Left lobe of liver (tissue), 2 donors: ENCODE measurements at places on chromosomes 13 and 19. TPM values are rescaled to one million over a fixed set of nuclear protein-coding genes. Genes with fewer than 3 reads are reported as not detected.

The ATP4A gene
- total RNA-seq: not detected

The LILRB3 gene
- total RNA-seq: 1.2 TPM

The C1QTNF9B gene
- total RNA-seq: not detected

The KLK1 gene
- total RNA-seq: 0.75 TPM

The MYO1F gene
- 9.5 TPM for total RNA-seq

The IFNL1 gene
- not detected for total RNA-seq

The LCP1 gene
- total RNA-seq: 20.7 TPM

The HNRNPUL1 gene
- total RNA-seq: 62.4 TPM

The BABAM1 gene
- 41.0 TPM for total RNA-seq

The ADGRE3 gene
- 0.10 TPM for total RNA-seq

The PROZ gene
- total RNA-seq: 50.2 TPM

DNA sequence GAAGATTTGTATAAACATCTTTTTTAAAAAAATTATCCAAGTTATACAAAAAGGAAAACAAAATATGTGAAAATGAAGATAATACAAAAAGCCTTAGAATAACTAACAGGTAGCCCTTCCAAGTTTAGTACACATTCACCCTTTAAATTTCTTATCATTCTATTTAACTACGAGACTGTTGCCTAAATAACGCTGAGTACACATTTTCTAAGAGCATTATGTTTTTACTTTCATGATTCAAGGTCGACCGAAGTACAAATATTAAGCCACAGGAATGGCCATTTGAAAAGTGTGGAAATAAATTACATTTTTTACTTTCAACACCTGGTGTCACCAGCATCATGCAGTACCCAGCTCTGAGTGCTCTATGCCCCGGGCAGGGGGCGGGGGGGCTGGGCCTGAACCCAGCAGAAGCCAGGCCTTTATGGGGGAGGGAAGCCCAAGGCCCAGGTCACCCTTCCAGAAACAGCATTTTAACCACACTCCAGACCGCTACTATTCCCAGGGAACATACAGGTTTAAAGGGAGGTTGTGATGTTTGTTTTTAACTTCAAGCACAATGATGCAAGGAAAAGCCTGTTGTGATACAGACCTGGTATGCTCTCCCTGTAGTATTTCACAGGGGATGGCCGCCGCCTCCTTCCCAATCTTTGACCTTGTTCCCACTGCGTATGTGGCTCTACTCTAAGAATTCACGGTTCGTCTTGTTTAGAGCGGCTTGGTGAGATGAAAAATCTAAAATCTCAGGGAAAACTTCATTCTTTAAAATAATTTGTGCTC is 24.0 kb downstream of the GGACT start:
- no peak for DNase-seq

- DNase-seq: no peak
Measured at GRCh38 chr19:24055548-24055947, 31.4 kb upstream of the ZNF254 start.

DNA sequence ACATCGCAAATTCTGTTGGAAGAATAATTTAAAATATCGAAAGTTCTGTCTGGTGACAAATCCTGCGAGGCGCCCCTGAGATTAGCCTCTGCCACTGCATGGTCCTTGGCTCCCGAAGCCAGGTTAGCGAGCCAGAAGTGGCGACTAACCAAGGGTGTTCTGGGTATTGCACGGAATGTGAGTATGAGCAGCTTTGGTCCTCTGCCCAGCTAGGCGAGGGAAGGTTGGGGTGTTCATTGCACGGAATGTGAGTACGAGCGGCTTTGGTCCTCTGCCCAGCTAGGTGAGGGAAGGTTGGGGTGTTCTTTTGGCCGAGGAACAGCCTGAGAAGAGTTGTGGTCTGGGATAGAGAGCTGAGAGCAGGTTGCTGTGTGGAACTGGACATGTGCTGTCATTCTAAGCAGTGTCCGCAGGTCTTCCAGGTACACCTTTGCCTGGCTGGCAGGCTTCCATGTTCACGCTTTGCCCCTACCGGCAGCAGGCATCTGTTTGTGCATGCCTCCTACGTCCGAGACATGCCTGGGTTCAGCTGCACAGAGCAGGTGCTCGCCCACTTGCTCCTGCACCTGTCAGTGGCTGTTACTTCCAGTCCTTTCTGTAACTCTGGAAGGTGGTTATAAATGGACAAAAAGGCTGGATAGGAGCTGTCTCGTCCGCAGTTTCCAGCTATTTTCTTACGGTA is 18.3 kb upstream of the TEX29 start:
- no peak for DNase-seq

GRCh38 chr19:45968626-45969025 is 5.0 kb downstream of the NOVA2 start:
- DNase-seq: no peak

DNA sequence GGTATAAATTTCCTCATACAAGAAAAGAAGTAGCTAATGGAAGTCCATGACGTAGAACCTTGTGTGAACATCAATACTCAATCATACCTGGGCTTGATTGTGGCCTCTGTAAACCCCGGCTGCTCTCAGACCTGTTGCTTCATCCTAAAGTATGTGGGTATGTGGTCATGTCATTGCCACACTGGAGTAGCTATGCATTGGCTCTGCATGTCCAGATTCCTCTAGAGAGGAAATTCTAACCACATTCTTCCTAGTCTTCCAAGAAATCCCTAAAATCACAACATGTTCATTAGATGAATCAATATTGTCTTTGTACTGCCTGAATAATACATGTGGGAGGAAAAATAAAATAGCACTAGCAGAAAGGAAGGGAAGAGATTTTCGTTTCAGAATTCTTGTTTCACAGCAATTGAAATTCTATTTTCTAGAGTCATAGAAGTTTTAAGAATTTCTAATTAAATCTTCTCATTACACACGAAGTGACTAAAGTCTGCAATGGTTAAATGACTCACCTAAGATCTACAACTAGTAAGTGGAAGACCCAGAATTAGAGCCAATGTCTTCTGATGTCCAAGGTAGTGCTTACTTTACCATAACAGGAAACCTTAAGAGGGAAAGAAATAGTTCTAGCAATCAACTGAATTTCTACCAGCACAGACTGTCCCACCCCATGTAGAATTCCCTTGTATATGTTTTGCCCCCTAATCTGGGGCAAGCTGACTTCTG is 28.0 kb downstream of the RXFP2 start:
- no peak for DNase-seq

DNA sequence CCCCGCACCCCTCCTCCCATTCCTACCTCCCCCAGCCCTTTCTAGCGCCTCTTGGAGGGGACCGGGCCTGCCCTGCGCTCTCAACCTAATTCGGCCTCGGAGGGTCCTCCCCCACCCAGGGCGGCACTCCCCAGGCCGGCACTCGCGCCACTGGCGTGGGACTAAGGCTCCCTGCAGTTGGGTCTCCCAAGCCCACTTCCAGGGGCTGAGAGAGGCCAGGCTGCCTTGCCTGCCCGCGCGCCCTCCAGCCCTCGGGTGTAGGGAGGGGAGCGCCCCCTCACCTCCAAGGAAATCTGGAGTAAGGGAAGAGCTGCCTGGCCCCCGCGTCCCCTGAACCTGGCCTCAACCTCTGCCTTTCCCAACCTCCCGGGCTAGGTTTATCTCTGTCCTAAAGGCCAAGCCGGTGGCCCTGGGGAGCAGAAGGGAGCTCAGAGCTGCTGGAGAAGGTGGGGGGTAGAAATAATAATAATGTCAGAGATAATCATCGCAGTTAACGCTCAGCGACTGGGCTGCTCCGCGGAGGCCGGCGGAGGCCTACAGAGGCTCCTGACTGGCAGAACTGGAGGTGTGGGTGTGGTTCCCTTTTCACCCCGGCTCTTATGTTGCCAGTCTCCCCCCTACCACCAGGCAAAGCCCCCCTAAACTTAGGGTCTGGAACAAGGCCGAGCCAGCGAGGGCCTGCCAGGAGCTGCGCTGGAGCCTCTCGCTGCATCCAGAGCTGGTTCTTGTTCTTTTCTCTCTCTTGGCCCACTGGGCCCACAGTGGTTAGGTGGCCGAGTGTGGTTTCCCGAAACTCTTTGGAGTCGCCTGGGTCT is 9.6 kb downstream of the ZIC2 start:
- DNase-seq: no peak

DNA sequence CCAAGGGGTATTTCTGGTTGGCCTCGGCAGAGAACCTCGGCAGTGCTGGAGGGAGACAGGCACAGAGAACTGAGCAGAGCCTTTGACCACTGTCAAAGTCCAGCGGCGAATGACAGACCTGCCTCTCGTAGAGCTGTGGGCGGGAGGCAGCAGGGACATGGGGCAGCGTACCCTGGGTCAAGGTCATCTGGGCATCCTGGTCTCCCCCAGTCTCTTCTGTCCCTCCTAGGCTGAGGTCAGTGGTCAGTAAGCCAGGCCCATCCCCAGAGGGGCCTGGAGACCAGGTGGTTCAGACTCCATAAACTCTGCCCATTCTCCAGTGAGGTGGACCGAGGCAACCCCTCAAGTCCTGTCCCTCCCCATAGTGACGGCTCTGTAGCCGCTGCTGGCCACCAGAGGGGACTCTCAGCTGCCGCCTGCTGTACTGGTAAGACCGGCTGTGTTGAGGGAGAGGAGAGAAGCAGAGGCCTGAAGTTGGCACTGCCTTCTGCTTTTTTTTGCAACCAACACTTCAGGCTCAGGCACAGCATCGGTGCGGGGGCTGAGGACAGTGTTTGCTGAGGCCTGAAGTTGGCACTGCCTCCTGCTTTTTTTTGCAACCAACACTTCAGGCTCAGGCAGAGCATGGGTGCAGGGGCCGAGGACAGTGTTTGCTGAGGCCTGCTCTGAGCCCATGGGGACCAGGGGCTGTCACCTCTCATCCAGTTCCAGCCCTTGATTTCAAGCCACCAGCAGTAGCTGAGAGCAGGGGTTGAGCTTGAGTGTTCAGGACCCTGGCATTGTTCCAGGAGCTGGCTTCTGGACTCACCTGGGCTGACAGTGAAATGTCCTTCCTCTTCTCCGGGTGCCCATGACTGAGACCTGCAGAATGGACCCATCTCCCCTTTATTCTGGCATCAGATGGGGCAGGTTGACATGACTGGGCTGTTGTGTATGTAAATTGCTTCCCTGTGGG is at the start of gene PGLYRP2:
TSS of gene PGLYRP2 (minus strand) at position 111 of the 955 bp plus-strand sequence. CDS start 130 bp downstream, outside the sequence.
- DNase-seq: peak; percentile 88

GRCh38 chr13:111388851-111389500 is 68.5 kb downstream of the TEX29 start:
- no peak for DNase-seq

DNA sequence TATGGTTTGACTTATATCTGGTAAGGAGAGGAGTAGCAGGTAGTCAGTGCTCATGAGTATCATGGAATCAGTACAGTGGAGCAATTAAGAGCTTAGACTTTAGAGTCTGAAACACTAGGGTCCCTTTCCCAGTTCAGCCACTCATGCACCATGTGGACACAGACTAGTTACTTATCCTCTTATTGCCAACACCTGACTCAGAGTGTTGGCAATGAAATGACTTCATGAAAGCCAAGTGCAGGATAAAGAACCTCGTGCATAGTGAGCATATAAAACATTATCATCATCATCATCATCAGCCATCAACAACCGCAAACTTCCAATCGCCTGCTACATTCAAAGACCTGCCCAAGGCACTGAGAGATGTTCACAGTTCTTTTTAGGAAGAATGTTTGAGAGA is 164.2 kb downstream of the FOXO1 start:
- no peak for DNase-seq

- DNase-seq: no peak
Measured at GRCh38 chr19:41364524-41365391, 809 bp upstream of the B9D2 start.

GRCh38 chr19:38819231-38819920 is 6.6 kb upstream of the LGALS4 start:
- DNase-seq: no peak

DNA sequence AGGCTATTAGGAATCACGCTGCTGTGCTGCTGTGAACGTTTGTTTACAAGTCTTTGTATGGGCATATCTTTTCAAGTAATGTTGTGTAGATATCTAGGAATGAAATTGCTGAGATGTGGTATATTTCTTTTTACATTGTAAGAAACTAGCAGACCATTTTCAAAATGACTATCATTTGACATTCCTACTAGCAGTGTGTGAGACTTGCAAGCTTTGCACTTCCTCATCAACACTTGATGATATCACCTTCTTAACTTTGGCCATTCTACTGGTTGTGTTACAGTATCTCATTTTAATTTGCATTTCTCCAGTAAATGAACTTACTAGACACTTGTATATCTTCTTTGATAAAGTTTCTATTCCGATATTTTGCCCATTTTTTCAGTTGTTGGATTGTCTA is 12.1 kb downstream of the METTL21C start:
- no peak for DNase-seq

DNA sequence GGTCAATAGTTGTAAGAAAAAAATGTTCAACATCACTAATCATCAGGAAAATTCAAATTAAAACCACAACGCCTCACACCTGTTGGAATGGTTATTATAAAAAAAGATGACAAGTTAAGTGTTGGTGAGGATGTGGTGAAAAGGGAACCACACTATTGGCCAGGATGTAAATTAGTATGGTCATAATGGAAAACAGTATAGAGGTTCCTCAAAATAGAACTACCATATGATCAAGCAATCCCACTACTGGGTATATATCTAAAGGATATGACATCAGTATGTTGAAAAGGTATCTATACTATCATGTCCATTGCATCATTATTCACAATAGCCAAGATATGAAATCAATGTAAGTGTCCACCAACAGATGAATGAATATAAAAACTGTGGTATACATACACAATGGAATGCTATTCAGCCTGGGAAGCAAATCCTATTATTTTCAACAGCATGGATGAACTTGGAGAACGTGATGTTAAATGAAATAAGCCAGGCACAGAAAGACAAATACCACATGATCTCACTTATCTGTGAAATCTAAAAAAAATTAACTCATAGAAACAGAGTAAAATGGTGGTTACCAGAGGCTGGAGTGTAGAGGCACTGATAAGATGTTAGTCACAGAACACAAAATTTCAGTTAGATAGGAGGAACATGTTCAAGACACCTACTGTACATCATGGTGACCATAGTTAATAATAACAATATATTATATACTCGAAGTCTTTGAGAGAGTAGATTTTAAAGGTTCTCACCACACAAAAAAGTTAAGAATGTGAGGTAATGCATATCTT is 56.6 kb downstream of the TBC1D4 start:
- DNase-seq: no peak

- no peak for DNase-seq
Measured at GRCh38 chr13:109415057-109415456, 371.3 kb downstream of the IRS2 start.

GRCh38 chr19:48752496-48753365 is at the start of gene FUT1:
TSS of gene FUT1 (minus strand) at chr19:48752641. CDS start at chr19:48751281, 1,360 bp downstream.
- DNase-seq: no peak

GRCh38 chr19:3146677-3147100 is 10.9 kb downstream of the GNA15 start:
- no peak for DNase-seq

DNA sequence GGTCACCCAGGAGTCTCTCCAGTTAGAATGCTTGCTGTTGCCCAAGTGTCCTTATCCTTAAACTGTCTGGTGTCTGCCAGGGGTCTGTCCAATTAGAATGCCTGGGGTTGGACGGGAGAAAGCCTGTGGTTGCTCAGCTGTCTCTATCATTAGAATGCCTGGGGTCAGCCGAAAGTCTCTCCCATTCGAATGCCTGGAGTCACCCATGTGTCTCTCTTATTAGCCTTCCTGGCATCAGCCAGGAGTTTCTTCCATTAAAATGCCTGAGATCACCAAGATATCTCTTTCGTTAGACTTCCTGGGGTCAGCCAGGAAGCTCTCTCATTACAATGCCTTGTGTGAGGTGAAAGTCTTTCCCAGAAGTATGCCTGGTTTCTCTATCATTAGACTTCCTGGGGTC is 1521.0 kb downstream of the UQCRFS1 start:
- DNase-seq: no peak
